ENCODE measurements at places on chromosomes 7 and 10.
A peak's percentile ranks its signal among the peaks of the same experiment; 100 is the strongest.

DNA sequence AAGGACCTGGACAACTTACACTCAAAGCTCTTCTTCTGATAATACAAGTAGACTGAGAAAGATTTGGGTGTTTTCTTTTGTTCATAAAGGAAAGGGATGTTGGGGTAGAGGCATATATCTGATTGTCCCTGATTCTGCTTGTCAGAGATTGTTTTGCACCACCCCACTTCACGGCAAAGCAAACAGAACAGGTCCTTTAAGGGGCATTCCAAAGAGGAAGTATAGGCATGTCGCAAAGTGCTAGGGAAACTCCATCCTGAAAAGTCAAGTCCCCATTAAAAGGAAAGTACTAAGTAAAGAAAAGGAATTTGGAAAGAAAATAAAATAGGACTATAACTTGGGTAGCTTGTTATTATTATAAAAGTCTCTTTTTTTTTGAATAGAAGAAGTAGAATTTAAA lies 233.0 kb downstream of the DNAJB9 start:
- H3K36me3 ChIP-seq, result no peaks in the 10 kb centered on the region
- H3K27ac ChIP-seq, result no peak overlapping the region
- H3K4me3 ChIP-seq, result no peak overlapping the region
- no peak for DNase-seq
- no peaks in the 10 kb centered on the region for H3K27me3 ChIP-seq

DNA sequence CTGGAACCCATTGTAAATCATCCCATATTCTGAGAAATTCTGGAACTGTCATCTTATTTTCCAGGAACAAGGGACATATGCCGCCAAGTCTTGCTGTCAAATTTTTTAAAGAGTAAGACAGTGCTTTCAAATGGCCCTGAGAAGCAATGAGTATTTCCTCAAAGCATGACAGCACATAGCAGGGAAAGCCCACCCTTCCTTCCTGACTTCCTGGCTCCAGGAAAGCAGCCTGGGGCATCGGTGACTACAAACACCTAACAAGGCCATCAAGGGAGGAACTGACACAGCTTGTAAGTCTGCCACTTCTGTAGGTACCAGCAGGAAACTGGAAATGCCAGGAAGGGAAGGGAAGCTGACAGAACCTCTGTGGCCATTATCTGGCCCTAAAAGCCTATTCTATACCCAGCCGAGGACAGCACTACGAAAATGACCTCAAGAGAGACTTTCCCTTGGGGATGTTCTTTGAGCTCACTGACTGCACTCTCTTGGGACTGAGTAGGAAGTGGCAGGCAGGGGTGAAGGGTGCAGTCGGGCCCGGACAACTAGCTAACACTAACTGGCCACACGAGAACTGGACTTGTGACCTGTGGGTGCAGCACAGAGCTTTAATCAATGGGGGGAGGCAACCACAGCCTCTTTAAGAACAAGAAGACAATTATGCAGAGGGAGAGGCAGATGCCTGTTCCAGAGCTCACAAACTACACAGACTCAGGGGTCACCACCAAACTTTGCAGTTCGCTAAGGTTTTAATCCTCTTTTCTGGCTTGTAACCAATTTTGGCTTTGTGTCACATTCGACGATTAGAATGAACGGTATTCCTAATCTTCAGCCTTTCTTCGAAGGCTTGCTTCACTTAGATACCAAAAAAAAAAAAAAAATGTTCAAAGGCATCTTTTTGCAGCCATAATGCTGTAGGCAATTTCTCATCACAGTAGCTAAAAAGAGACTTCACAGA lies 52.0 kb downstream of the GRB10 start:
- H3K27ac ChIP-seq, result no peak overlapping the region
- H3K4me1 ChIP-seq, result peaks cover 10% of the 10 kb centered on the region
- no peaks in the 10 kb centered on the region for H3K36me3 ChIP-seq
- no peak overlapping the region for H3K4me3 ChIP-seq
- DNase-seq, result no peak
- peaks cover 4% of the 10 kb centered on the region for H3K27me3 ChIP-seq

GRCh38 chr7:142771353-142771723 lies 568 bp downstream of the PRSS2 start:
- DNase-seq, result no peak
- no peaks in the 10 kb centered on the region for H3K36me3 ChIP-seq
- H3K27ac ChIP-seq, result no peak overlapping the region
- no peak overlapping the region for H3K4me3 ChIP-seq
- H3K4me1 ChIP-seq, result peaks cover 9% of the 10 kb centered on the region
- H3K27me3 ChIP-seq, result peaks cover 10% of the 10 kb centered on the region

DNA sequence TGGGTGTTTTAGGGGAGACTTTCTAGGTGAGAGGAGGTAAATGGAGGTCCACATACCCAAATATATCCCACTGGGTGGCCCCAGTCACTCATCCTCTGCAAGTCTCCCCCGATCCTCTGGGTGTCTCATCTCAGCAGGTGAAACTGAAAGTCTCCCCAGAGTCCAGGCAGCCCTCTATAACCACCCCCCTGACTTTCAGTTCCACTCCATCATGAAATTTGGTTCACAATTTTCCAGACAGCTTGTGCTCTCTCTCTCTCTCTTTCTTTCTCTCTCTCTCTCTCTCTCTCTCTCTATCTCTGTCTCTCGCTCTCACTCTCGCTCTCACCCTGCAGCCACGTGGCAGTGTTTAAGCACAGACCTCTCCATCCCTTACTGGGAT lies 56.7 kb upstream of the ELN start:
- no peaks in the 10 kb centered on the region for H3K27me3 ChIP-seq
- no peaks in the 10 kb centered on the region for H3K36me3 ChIP-seq
- H3K4me1 ChIP-seq, result no peaks in the 10 kb centered on the region
- H3K4me3 ChIP-seq, result no peak overlapping the region
- no peak overlapping the region for H3K27ac ChIP-seq
- DNase-seq, result no peak

DNA sequence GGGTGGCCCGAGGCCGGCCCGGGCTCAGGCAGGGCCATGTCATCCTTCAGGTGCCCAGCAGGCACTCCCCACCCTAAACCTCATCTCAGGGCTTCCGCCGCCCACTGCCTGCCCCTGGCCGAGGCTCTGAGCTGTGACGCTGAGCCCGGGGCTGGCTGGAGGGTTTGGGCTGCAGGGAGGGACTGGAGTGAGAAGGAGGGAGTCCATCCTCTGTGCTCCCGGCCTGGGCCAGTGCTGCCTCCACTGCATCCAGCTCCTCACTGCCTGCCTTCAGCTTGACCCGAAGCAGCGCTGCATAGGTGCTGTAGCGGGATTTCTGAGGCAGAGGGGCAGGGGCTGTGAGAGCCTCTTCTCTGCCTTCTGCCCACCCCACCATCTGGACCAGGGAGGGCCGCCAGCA lies 7.6 kb downstream of the NFKB2 start:
- H3K27ac ChIP-seq, result no peak overlapping the region
- peaks cover 3% of the 10 kb centered on the region for H3K27me3 ChIP-seq
- peaks cover 26% of the 10 kb centered on the region for H3K36me3 ChIP-seq
- no peak for DNase-seq
- H3K4me3 ChIP-seq, result no peak overlapping the region
- H3K4me1 ChIP-seq, result peaks cover 4% of the 10 kb centered on the region

DNA sequence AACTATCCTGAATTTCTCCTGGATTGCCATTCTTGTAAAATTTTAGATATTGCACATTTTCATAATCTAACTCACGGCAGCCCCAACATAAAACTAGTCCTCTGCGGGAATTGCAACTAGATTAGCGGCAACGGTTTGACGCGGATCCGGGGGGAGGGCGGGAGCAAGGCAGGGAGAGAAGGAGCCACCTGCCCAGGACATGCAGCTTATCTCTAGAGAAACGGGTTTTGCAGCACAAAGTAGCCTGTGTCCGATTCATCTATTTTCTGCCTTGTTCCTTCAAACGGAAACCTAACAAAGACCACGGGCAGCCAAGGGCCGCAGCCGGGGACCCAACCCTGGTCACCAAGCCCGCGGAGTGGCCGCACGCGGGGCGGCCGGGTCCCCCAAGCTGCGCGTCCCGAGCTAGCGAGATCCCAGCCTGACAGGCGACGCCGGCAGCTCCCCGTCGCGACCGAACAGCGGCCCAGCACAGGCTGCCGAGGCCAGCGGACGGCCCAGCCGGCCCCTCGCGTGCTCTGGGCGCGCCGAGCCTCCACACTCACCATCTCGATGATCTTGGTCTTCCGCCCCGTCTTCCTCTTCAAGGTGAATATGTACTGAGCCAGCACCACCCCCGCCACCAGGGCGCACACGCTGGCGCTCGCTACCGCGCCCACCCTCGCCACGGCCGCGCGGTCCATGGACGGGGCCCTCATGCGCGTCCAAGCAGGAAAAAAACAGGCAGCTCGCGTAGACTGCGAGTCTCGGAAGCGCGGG lies at the start of gene NT5C3A:
NT5C3A (minus strand) TSS at position 754 of the 759 bp plus-strand sequence; CDS start at position 683, 71 bp downstream.
- peak within 1 kb of the TSS; percentile 95 for H3K27ac ChIP-seq
- H3K27me3 ChIP-seq, result peaks cover 7% of the 10 kb centered on the region
- no peak for DNase-seq
- H3K4me1 ChIP-seq, result peaks cover 36% of the 10 kb centered on the region

GRCh38 chr7:41629711-41630111 lies 73.2 kb downstream of the INHBA start:
- H3K4me3 ChIP-seq, result no peak overlapping the region
- H3K27ac ChIP-seq, result no peak overlapping the region
- DNase-seq, result no peak
- H3K4me1 ChIP-seq, result no peaks in the 10 kb centered on the region
- no peaks in the 10 kb centered on the region for H3K27me3 ChIP-seq

GRCh38 chr7:29091715-29092114 lies 54.6 kb downstream of the CPVL start:
- H3K27ac ChIP-seq, result no peak overlapping the region
- no peak for DNase-seq
- H3K4me1 ChIP-seq, result peaks cover 2% of the 10 kb centered on the region

DNA sequence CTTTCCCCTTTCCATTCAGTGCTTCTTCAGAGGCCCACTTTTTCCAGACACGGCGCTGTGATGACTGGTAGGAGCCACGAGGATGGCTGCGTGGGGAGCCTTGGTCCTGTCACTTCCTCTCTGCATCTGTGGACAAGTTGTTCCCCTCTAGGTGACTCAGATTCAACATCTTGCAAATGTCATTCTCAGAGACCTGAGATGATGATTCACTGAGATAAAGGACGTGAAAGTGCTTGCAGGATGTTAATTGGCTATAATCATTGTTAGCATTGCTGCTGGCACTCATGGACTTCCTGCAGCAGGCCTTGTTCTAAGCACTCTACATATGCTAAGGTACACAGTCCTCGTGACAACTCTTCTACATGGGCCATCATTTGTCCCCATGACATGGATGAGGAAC lies 489.8 kb upstream of the ZMIZ1 start:
- H3K4me3 ChIP-seq, result no peak overlapping the region
- H3K27me3 ChIP-seq, result peaks cover 1% of the 10 kb centered on the region
- DNase-seq, result peak; percentile 80
- peaks cover 13% of the 10 kb centered on the region for H3K4me1 ChIP-seq

GRCh38 chr10:4588824-4589223 lies 237.2 kb upstream of the AKR1E2 start:
- no peaks in the 10 kb centered on the region for H3K36me3 ChIP-seq
- peaks cover 9% of the 10 kb centered on the region for H3K27me3 ChIP-seq
- DNase-seq, result no peak
- H3K27ac ChIP-seq, result no peak overlapping the region
- no peak overlapping the region for H3K4me3 ChIP-seq
- H3K4me1 ChIP-seq, result no peaks in the 10 kb centered on the region

- H3K27me3 ChIP-seq, result no peaks in the 10 kb centered on the region
- H3K27ac ChIP-seq, result no peak overlapping the region
These were observed 60.5 kb downstream of the SEMA3D start for GRCh38 chr7:85126383-85126782.

GRCh38 chr10:108716352-108716751 lies 1207.0 kb downstream of the XPNPEP1 start:
- H3K4me1 ChIP-seq, result no peaks in the 10 kb centered on the region
- no peak overlapping the region for H3K27ac ChIP-seq
- H3K27me3 ChIP-seq, result no peaks in the 10 kb centered on the region
- H3K4me3 ChIP-seq, result no peak overlapping the region
- H3K36me3 ChIP-seq, result no peaks in the 10 kb centered on the region

GRCh38 chr10:131261890-131262475 lies 49.5 kb downstream of the TCERG1L start:
- no peak overlapping the region for H3K4me3 ChIP-seq
- DNase-seq, result no peak
- H3K27me3 ChIP-seq, result no peaks in the 10 kb centered on the region
- H3K27ac ChIP-seq, result no peak overlapping the region

DNA sequence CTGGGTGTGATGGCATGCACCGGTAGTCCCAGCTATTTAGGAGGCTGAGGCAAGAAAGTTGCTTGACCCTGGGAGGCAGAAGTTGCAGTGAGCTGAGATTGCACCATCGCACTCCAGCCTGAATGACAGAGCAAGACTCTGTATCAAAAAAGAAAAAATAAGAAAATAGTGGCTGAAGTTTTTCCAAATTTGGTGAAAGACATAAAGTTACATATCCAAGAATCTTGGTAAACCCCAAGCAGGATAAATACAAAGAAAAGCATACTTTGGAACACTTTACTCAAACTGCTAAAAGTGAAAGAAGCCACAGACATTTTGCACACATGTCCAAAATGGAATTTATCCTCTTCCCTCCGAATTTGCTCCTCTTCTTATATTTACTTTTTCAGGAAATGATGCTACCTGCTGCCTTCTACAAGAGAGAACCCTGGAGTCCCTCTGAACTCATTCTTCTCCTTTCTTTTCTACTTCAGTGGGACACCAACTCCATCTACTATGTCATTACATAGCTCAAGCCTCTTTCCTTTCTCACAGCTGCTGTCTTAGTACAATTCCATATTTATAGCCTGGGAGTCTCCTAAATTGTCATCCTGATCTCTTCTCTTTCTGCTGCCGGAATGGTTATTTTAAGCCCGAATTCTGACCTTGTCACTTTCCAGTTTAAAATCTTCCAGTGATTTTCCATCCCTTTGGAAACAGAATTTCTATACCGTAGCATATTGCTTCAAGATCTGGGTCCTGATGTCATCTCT lies 17.3 kb upstream of the SMNDC1 start:
- no peaks in the 10 kb centered on the region for H3K36me3 ChIP-seq
- DNase-seq, result no peak
- H3K4me3 ChIP-seq, result no peak overlapping the region
- H3K27ac ChIP-seq, result no peak overlapping the region

GRCh38 chr7:66747881-66748511 lies 7.5 kb downstream of the RABGEF1 start:
- H3K27me3 ChIP-seq, result no peaks in the 10 kb centered on the region
- H3K4me3 ChIP-seq, result no peak overlapping the region
- H3K36me3 ChIP-seq, result peaks cover 2% of the 10 kb centered on the region
- H3K4me1 ChIP-seq, result peaks cover 6% of the 10 kb centered on the region
- no peak for DNase-seq

DNA sequence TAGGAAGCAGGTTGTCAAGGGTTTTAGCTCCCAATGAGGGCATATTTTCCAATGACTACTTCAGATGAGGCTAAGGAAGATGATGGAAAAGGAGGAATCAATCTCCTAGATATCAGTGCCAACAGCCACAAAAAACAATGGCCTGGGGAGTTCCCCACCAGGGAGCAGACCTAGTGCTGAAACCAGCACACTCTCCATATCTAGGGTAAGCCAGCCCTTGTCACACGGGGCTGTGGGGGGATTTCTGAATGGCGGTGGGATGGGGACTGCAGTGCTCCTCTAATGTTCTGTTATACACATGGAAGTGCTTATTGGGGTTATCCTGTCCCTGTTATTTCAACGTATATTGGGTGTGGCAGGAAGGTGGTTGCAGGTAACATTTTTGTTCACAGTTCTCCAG lies 18.5 kb downstream of the EPC1 start:
- DNase-seq, result no peak
- H3K27ac ChIP-seq, result no peak overlapping the region
- H3K4me1 ChIP-seq, result peaks cover 52% of the 10 kb centered on the region
- no peaks in the 10 kb centered on the region for H3K27me3 ChIP-seq
- H3K36me3 ChIP-seq, result peaks cover 18% of the 10 kb centered on the region
- no peak overlapping the region for H3K4me3 ChIP-seq

All from T-helper 2 cell treated with Interferon-gamma antibody and Interleukin-4, amounts not matched to agents 5 μg/mL and 100 μg/mL, for 36 hours (primary cell).